HuH-7.5 (cell line): ENCODE measurements at places on chromosomes 2 and 18.

DNA sequence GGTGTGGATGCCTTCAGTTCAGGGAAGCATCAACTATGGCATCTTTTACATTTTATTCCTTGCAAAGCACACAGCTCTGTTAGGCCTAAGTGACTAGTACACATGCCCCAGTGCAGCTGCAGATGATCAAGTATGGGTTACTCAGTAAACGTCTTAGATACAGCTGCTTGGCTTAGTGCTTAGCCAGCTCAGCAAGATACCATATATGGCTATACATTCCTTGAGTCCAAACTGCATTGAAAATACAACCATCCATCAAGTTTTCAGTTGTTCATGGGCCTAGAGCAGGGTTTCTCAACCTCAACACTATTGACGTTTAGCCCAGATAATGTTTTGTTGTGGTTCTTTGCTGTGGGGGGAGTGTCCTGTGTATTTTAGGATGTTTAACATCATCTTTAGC lies 769.9 kb downstream of the TSN start:
- DNase-seq, result no peak

DNA sequence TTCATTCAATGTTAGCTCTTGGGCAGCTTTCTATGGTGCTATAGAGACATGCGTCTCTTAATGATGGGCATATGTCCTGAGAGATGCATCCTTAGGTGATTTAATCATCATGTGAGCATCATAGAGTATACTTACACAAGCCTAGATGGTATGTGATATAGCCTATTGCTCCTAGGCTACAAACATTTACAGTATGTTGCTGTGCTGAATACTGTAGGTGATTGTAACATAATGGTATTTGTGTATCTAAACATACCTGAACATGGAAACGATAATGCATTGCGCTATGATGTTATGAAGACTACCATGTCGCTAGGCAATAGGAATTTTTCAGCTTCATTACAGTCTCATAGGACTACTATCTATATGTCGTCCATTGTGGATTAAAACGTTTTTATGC lies 89.4 kb downstream of the ARHGAP15 start:
- DNase-seq, result no peak

DNA sequence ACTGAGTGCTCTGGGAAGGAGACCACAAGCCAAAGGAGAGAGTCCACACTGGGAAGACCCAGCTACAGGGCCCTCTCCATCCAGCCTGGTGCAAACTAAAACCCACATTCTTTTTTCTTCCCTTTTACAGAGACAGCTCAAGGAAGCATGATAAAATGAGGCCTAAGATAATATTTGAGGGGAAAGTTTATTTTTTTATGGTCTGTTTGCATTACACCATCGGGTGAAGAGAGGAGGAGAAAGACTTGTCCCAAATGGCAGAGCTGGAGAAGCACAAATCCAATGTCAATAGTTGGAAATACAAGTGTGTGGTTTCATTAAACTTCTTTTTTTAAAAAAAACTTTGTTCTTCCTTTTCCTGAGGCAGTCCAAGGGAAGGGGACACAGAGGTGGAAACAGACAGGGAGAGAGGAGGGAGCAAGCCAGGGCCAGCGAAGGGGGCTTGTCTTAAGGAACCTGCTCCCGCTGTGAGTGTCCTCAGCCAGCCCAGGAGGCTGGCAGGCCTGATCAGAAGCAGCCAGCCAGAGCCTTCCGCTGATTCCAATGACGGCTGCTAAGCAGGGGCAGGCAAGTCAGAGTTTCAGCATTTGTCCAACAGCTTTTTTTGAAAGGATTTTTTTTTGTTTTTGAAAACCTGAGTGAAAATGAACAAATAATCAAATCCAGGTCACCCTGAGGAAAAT lies 203.8 kb upstream of the SIX2 start:
- DNase-seq, result no peak

GRCh38 chr2:106272216-106272807 lies 78.2 kb upstream of the UXS1 start:
- DNase-seq, result no peak

DNA sequence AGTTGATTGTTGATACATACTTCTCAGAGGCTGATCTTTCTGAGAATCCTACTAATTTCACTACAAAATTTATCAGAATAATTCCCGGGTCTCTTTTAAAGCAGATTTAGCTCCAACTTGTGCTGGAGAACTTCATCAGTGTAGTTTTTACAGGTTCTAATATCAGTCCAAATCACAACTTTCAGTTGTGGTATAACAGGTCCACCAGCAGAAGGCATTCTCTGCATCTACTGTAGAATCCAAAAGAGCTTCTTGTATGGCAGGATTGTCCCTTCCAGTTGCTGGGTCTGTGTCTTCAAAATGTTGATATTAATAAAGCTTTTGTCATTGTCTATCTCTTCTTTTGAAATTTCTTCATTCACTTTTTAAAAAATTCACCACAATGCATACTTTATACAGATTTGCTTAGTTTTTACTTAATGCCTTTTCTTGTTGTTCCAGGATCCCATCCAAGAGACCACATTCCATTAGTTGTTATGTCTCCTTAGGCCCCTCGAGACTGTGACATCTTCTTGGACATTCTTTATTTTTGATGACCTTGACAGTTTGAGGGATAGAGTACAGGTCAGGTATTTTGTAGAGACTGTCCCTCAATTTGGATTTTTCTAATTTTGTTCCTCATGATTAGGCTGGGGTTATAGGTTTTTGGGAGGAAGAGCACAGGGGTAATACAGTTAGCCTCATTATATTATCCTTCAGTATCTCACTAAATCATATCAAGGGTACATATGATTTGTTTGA lies 490.5 kb upstream of the MEX3C start:
- no peak for DNase-seq

DNA sequence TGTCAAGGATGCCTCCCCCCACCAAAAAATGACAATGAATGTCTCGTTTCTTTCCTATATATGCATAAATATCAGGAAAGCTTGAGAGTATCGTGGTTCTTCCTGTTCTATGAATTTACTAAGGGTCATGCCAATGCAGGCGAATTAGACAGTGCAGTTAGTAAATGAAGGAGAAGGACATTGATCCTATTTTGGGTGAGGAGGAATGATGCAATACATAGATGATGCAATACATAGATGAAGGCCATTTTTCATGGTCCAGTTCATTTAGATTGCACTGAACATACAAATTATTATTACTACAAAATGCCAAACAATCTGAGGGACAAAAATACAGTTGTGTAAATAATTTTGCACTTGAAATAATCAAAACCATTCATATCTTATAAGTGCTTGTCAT lies 1265.0 kb downstream of the LRP1B start:
- no peak for DNase-seq

DNA sequence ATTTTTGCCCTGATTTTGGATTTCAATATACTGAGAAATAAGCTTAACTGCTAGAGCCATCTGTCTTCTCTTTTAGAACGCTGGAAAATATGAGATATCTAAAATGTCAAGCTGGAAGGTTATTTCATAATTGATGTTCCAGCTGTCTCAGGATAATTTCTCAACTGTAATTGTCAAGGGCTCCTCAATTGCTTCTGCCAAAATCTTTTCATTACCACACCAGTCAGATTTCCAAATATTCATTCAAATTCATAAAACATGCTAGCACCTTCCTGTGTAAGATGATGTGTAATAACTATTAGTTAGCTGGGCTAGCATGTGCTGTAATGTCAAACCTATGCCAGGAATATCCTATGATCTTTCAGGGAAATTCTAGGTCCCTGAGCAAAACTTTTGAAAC lies 88.1 kb downstream of the TNFRSF11A start:
- no peak for DNase-seq

DNA sequence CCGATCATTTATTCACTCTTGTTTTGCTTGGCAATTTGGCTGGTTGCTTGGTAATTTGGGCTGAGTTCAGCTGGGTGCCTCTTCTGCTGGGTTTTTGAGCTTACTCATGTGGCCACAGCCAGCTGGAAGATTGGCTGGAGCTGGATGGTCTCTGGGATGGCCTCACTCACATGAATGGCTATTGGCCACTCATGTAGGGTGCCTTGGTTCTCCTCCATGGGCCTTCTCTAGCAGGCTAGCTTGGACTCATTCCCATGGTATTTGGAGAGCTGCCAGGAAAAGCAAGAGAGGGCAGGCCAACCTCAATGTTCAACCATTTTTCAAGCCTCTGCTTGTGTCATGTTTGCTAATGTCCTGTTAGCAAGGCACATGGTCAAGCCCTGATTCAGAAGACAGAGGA lies 16.9 kb downstream of the ZAP70 start:
- no peak for DNase-seq

GRCh38 chr2:162390801-162391200 lies 46.9 kb downstream of the GCA start:
- DNase-seq, result no peak

GRCh38 chr2:200301953-200302858 lies 4.3 kb upstream of the SPATS2L start:
- no peak for DNase-seq

- DNase-seq, result no peak
Measured at GRCh38 chr18:77343846-77344510, 94.3 kb downstream of the GALR1 start.

DNA sequence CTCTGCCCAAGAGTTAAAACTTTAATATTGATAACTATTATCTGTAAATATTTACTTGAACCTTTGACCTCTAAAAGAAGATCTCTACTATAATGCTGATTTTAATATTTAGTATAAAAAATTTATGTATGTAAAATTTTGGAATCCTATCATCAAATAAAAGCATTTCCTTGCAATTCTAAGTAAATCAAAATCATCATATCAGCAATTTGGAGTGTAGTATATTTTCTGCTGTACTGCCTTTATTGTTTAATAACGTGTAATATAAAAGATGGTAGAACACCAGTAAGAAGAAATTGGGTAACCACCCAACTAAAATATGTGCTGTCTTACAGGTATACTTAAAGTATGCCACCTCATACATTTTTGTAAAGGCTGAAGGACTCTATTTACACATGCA lies 94.6 kb downstream of the TLK1 start:
- no peak for DNase-seq

- no peak for DNase-seq
Measured at GRCh38 chr2:182116774-182117173, 131.1 kb downstream of the PPP1R1C start.

- no peak for DNase-seq
Measured at GRCh38 chr2:185610301-185610700, 128.3 kb upstream of the FSIP2 start.

DNA sequence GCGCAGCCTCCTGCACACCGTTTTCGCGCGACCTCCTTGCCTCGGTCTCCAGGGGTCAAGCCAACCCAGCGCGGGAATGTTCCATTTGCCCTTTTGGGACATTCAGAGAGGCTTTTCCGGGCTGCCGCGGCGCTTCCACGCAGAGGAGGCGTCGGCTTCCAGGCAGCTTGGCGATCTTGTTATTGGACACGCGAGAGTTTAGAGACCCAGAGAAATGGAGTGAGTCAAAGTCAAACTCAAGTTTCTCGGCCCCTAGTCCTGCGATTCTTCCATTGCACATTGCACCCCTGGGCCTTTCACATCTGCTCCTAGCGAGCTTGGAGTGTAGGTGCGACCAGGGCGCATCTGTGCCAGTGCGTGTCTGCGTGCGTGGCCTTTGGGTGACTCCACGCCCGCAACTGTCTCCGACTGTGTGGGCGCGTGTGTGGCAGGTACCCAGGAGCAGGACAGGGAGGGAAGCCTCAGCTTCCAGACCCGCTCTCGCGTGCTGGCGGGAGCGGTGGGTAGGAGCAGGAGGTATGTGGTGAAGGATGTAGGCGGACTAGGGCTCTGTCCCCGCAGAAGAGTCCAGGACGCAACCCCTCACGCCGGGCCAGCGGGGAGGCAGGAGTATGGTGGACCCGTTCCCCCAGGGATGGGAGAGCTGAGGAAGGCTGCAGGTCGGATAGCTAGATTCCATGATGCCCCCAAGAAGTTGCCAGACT lies 13.5 kb downstream of the SIX3 start:
- no peak for DNase-seq

DNA sequence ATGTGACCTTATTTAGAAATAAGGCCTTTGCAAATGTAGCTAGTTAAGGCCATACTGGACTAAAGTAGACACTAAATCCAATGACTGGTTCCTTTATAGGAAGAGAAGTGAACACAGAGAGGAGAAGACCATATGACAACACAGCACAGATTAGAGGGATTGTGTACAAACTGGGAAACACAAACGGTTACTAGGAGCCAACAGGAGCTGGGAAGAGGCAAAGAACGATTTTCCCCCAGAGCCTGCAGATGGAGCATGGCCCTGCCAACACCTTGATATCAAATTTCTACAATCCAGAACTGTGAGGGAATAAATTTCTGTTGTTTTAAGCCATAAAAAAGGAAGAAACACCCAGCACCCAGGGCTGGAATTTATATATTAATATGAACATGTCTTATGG lies 38.7 kb upstream of the COL5A2 start:
- no peak for DNase-seq

- no peak for DNase-seq
Measured at GRCh38 chr2:38935568-38936172, 46.0 kb downstream of the ARHGEF33 start.

DNA sequence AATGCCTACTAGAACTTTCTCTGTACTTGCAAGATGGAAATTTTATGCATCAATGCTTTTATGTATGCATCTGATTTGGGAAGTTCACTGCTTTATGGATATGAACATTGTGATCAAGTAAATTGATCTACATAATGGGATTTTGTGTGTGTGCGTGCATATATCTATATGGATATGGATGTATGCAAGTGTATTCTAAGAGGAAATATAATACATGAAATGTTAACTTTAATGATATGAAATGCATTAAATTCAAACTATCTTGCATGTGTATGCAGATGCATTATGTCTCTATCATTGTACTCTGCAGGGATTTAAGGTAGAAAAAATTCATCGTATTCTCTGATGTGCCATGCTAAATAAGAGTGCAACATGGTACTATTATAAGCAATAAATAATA lies 1855.4 kb upstream of the PIK3C3 start:
- DNase-seq, result no peak

DNA sequence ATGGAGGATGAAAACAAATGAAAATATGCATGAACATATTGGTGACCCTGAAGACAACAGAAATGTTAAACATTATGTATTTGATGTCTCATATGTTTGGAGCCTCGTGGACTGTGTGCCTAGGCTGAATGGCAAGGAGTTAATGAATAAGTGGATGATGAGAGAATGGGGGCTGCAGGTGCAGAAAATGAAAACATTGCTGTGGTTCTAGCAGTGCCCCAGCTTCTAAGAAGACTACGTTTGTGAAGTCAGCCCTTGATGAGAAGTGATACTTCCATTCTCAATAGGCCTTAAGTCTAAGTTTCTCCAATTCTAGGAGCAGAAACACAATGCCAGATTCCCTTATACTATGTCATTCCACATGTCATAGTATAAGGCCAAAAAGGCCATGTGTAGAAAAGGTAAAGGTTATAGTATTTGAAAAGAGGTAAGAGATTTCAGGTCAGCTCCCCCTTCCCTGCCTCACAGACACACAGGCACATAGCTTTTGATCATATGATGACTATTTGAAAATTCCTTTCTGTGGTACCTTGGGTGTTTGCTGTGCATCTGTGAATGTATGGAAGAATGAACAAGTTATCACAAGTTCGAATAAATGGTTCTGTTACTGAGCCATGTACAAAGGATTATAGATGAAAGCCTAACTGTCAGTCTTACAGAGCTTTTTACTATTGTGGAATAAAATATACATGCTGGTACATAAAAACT lies 280.8 kb downstream of the SETBP1 start:
- no peak for DNase-seq
